Activated CD4-positive, alpha-beta T cell treated with anti-CD3 and anti-CD28 coated beads for 4 hours (primary cell): ENCODE measurements at places on chromosomes 5 and 9.

GRCh38 chr5:176381979-176382378, 6.4 kb downstream of the NOP16 start:
- DNase-seq = no peak

GRCh38 chr9:126211441-126212074, 115.1 kb upstream of the MVB12B start:
- no peak for DNase-seq

- DNase-seq = no peak
These were observed 2.9 kb downstream of the FREM1 start for GRCh38 chr9:14907360-14907685.

GRCh38 chr9:134960701-134961181, 43.0 kb upstream of the FCN1 start:
- DNase-seq = no peak

- DNase-seq = no peak
These were observed 30.9 kb downstream of the YIPF5 start for GRCh38 chr5:144139586-144139985.

- no peak for DNase-seq
These were observed 117.7 kb downstream of the FRMD3 start for GRCh38 chr9:83420486-83420885.

DNA sequence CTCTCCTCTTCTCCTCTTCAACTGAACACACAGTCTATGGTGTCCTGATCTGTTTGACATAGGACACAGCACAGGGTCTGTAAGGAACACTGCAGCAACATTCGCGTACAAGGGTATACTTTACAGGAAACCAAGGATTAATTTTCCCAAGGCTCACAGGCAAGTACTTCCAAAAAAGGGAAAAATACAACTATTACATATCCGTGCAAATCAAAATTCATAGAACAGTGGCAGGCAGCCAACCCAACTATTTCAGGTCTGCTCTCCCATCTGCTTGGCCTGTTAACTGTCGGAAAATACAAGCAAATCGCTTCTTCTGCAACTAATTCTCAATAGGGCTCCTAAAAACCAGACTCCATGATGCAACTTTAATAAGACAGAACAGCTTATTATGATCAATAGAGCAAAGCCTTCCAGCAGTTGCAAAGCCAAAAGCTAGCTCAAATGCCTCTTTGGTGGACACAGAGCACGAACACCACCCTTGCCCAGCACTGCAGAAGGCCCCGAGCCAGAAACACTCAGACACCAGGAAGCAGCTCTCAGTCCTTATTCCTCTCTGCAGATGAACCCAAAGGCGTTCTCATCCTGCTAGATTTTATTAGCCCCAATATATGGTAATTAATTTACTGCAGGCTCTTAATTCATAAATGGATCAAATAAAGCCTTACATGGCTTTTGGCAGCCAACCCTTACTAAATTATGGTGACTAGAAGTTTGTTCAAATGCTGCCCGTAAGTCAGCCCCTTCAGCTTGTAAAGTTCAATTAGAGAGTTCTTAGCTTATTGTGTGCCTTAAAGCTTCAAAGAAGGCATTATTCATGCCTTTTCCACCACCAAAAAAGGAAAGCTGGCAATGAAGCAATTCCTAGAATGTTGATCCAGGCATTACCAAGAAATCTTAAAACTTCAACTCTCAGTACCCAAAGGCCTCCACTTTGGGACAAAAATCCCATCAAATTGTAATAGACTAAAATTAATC, 68.8 kb downstream of the ZNF608 start:
- DNase-seq = no peak

- DNase-seq = no peak
These were observed 144.3 kb downstream of the CDH12 start for GRCh38 chr5:22708770-22709328.

- no peak for DNase-seq
These were observed 44.0 kb downstream of the TMOD1 start for GRCh38 chr9:97545486-97545885.

DNA sequence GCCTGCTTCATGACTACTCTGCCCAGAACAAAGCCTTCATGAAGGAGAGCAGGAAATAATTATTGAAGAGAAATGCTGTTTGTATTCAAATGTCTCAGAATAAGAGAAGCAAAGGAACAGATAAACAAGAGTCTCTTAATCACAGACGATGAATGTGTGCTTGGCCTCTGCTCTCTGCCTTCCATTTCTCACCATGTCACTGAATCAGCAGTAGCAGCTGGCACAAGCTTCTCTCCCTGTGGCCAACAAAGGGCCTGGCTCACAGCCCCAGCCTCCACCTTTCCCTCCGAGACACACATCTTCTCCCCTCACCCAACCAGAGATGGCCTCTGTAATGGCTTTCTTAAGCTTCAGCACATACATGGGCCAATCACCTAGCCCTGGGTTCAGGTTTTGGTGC, 128.1 kb upstream of the SLIT3 start:
- DNase-seq = no peak

DNA sequence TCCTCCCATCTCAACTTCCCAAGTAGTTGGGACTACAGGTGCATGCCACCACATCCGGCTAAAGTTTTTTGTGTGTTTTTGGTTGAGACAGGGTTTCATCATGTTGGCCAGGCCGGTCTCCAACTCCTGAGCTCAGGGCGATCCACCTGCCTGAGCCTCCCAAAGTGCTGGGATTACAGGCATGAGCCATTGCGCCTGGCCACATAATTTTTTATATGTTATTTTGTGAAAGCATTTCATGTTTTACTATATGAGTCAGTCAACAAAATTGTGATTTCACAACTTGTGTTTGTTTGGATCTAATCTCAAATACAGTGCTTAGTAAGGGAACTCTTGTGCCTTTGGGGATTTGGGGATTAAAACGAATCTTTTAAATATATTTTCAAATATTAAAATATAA, 20.0 kb upstream of the FAM120AOS start:
- no peak for DNase-seq

DNA sequence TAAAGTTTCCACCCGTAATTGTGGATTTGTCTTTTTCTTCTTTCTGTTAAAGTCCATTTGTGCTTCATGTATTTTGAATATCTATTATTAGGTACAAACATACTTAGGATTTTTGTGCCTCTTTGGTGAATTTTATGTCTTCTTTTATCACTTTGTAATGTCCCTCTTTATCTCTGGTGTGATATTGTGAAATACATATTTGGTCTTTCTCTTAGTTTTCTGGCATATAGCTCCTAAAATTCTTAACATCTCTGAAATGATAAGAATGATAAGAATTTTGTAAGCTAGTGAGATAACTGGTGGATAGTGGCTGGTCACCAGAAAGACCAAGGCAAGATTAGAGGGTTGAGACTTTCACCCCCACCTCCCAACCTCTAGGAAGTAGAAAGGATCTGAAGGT, 111.1 kb downstream of the KCTD16 start:
- no peak for DNase-seq

GRCh38 chr5:36950586-36951457, 74.3 kb downstream of the NIPBL start:
- DNase-seq = no peak

DNA sequence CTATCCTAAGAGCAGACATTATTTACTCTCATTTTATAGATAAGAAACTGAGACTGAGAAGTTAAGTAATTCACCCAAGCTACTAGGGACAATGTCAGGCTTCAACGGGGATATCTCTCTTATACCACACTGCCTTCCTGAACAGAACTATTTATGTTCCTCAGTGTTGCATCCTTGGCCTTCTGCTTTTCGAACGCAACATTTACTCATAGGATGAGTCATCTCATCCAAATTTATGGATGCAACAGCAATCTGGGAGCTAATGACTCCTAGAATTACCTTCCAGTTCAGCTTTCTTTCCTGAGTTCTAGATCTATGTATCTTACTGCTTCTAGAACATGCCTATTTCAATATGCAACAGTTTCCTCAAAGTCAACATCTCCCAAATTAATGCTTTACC, 103.6 kb upstream of the PAM start:
- DNase-seq = no peak

GRCh38 chr9:93276973-93277372, 93.0 kb downstream of the WNK2 start:
- no peak for DNase-seq

GRCh38 chr5:102691434-102691833, 63.7 kb upstream of the PAM start:
- no peak for DNase-seq

GRCh38 chr5:62719061-62719720, 140.6 kb downstream of the LRRC70 start:
- DNase-seq = no peak

DNA sequence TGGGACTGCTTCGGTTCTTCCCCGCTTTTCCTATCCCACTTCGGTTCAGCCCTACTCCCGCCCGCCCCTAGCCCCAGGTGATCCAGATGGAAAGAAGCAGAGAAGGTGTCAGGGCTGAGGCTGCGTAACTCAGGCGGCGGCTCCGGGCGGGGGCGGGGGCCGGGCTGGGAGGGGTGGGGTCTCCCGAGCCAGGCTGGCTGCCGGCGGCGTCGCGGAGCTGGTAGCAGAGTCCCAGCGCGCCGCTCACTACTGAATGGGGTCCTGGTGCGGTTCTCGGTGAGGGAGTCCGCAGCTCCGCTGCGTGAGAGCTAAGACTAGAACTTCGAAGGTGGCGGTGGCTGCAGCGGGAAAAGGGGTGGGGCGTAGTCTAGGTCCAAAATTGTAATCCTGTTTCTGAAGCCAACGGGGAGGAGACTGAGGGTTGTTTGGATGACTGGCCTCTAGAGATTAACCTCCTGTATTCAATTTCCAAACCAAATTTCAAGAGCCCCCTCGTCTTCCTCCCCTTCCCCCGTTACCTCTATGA, 1.4 kb downstream of the PRR16 start:
- no peak for DNase-seq

DNA sequence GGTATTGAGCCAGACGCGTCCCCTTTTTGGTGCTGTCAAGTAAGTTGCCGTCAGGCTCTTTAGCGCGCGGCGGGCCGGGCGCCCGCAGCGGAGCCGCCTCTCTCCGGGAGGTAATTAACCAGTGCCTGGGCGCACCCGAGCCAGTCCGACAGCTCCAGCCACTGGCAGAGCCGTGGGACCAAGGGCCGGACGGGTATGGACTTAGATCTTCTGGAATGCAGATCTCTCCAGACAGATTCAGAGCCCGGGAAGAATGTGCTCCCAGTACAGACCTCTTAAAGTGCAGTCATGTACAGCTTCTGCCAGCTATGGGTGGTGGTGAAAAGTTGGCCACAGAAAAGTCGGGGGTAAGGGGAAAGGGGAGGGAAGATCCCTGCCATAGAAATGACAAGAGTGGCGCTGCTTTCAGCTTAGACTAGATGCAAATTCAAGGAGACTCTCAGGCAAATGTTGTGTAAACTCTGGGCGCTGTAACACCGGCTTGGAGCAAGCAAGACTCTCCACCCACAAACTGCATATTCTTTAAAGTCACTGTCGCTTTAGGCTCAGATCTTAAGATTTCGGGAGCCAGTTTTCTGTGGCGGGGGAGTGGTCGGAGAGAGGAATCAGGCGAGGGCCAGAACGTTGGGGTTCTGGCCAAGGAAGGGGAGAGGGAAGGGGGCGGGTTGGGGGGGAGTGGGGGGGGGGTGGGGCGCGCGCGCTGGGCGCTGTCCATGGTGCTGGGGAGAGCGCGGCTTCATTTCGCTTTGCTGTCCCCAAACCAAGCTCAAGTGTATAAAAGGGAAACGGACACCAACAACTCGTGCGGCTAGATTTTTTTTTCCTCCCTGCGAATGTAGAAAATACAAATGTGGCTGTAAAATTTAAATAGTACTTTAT, 29.2 kb downstream of the NR2F1 start:
- no peak for DNase-seq

GRCh38 chr9:69768716-69769115, 8.9 kb upstream of the PTAR1 start:
- DNase-seq = no peak

- no peak for DNase-seq
These were observed 49.6 kb downstream of the APC start for GRCh38 chr5:112787261-112787660.

- no peak for DNase-seq
These were observed 485.8 kb downstream of the SEMA5A start for GRCh38 chr5:9059920-9060691.

GRCh38 chr5:34587355-34588241, 68.5 kb upstream of the RAI14 start:
- no peak for DNase-seq

DNA sequence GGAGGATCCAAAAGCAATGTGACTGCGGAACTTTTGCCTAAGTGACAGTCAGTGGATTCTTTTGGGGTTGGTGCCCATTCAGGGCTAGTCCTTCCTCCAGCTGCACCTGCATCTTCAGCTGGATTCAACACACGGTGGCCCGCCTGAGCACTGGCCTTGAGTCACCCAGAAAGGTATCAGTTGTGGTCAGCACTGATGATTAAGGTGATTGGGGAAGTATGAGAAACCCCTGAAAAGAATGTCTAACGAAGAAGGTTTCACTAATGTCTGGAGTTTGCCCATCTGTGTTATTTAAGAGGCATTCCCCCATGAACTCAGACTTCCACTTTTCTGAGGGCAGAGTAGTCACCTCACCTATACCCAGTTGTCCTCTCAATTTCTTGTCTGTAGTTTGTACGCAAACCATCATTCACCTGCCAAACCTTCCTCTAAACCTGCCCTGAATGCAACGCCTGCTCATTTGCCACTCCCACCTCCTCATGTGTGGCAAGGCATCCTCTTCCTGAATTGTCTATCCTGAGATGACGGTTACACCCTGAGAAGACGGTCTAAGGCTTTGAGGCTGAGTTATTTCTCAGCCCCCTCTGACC, 27.2 kb downstream of the CSF2 start:
- DNase-seq = no peak

- DNase-seq = no peak
These were observed 843 bp downstream of the BSPRY start for GRCh38 chr9:113350107-113350661.

GRCh38 chr5:139557811-139558210, 3.3 kb upstream of the UBE2D2 start:
- DNase-seq = no peak

GRCh38 chr5:175920231-175920811, 47.8 kb downstream of the THOC3 start:
- DNase-seq = no peak
